ENCODE measurements at places on chromosomes 12 and 14.

- DNase-seq, result no peak
These were observed 107.3 kb downstream of the FOXN3 start for GRCh38 chr14:89309670-89310177.

DNA sequence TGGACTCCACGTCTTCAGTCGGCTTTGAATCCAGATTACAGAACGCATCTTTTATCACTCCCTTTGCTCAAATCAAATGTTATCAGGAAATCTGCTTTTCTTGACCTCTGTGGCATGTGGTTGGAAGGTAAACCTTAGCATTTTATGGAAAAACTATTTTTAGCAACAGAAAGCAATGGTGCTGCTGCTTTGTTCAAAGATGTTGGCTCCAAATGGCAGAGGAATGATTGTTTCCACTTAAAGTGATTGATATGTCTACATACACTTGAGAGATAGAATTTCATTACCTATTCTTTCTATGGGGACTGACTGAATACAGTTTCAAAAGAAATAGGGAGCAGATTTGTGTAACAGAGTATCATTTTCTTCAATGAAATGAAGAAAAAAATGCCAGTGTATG lies 761.2 kb downstream of the NOVA1 start:
- no peak for DNase-seq

GRCh38 chr14:23162800-23163199 lies 20.7 kb downstream of the SLC7A8 start:
- DNase-seq, result no peak

- no peak for DNase-seq
These were observed 34.7 kb downstream of the CCDC92 start for GRCh38 chr12:123937707-123938591.

- no peak for DNase-seq
These were observed 36.6 kb downstream of the ACTN1 start for GRCh38 chr14:68942296-68943035.

- DNase-seq, result no peak
These were observed 59.6 kb downstream of the PPFIA2 start for GRCh38 chr12:81699551-81699950.

DNA sequence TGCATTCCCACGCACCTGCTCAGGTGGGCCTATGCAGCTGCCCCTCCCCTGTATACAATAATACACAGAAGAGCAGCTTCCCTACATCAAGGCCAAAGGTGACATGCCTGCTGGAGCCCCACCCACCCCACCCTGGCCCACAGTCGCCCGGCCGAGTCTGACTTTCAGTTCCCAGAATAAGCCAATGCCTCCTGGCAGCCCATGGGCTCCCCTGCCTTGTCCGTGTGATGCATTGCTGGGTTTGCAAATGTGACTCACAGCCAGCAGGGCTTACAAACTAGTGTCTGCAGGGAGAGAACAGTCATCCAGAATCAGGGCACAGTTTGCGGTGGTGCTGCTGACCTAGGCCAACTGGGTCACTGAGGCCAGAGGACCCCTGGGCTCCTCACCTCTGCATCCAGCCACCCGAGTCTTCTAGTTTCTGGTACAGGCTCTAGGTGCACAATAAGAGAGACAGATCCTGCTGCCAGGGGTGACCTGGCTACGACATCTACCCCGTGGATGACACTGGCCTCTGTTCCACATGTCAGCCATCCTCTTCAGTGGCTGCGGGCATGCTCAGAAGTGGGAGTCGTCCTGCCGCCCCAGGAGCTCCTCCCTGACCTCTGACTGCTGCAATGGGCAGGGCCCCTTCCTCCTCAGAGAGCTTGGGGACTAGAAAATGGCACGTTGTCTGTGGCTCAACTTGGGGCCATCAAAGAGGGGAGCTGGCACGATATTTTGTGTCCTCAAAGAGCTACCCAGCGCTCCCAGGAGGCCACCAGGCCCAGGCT lies 84.5 kb downstream of the CHGA start:
- no peak for DNase-seq

DNA sequence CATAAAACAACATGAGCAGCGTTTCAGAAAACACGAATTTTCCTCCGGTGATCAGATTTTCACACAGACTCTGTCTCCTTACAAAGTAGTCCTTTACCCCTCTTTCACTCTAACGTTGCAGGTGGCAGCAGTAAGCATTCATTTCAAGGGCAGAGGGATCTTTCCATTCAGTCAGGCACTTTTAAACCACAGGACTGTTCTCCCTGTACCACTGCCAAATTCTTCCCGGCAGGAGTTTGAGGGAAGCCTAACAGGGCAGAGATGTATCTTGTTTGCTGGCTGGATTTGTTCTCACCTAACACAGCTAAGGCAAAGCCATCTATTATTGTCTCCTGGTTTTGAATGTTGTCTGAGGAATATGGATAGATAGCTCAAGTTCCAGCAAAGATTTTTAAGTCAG lies 1187.3 kb upstream of the SEL1L start:
- DNase-seq, result no peak

DNA sequence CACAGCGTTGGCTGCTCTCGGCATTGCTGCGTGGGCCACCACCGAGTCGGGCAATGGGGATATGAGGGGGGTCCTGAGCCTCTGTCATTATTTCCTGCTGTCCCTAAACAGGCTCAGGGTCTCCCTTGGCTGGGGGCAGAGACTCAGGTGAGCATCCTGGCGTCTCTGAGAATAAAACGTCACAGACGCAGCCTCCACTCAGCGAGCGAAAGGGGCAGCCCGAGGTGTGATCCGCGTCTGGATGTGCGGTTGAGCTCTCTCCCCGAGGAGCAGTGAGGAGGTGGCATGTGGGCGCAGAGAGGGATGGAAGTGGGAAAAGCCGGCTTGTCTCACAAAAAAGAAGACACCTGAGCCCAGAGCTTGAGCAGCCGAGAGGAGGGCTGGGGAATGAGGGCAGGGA lies 62.6 kb downstream of the GALNT9 start:
- DNase-seq, result no peak
